ENCODE measurements at places on chromosomes 12 and 14.

- DNase-seq = no peak
Observed at GRCh38 chr12:24360461-24360860, 411.0 kb upstream of the SOX5 start.

DNA sequence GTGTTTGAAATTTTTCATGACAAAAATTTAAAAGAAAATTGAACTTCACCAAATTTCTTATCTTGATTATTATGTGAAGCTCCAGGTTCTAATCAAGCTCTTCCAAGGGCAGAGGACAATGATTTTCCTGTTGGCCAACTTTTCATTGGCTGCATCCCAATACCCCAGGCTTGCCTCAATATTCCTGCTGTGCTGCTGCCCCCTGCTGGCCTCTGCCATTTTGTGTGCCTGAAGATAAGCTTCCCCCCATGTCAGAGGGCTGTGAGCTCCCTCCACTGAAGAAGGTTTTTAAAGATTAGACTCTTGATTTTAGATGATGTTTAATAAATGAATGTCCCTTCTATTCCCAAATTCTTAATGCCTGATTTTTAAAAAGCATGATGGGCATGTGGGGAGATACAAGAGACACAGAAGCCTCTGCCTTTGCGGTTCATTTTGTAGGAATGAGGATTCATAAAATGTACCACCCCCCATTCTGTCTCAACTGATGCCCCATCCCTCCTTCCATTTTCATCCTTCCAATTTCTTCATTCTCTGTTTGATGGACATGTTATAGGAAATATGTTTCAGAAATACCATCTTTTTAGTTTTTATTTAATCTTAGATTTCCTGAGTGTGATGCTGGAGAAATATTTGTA, 76.7 kb upstream of the RGS6 start:
- DNase-seq = no peak

DNA sequence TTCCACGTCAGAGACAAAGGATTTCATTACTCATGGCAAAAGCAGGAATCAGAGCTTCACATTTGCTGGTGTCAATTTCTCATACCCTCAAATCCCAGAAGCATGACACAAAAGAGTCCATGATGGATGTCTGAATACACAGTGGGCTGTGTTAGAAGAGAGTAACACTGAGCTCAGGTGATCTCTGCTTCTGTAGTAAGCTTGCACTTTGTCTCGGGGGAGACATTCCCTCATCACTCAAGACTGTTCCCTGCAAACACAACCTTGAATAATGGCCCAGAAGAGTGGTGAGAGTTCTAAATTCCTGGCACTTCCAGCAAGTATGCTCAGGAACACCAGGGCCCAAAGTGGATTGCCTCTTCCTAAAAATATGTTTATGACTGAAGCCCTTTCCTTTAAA, 1787.2 kb upstream of the SEL1L start:
- DNase-seq = no peak

DNA sequence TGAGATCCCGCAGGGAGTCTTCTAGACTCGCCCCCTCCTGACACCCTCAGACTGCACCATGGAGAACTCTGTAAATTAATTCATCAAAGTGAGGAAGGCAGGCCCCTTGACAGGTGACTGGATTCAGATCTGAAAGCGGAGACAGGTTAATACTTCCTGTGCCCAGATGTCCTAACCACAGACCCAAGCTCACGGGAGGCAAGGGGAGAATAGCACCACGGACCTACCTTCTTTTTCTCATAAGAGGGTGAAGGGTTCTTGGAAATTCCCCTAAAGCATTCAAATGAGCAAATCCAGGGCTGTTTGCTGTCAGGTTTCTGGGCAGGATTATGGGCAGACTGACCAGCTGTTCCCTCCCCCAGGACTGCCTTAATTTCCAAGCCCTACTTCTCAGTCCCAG, 170.0 kb downstream of the ZFP36L1 start:
- DNase-seq = no peak

GRCh38 chr12:118704527-118705241, 276.7 kb upstream of the SRRM4 start:
- DNase-seq = peak; percentile 29

DNA sequence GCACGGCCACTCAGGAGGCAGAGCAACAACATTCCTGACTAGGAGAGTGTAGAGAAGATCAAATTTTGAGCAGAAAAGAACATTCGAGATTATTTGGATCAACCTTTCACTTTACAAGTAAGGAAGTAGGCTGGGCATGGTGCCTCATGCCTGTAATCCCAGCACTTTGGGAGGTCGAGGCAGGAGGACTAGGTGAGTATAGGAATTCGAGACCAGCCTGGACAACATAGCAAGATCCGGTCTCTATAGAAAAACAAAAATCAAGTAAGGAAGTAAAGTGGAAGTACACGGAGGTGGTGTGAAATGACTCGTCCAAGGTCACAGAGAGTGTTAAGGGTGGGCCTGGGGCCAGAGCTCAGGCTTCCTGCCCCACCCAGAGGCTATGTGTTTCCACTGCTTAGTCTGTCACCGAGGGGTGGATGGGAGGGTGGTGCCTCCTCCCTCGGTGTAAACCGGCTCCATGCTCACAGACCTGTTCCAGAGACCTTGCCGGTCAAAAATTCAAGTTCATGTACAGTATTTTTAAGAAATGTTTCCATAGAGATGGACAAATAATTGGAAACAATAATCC, 51.9 kb downstream of the MAP1LC3B2 start:
- DNase-seq = no peak

- no peak for DNase-seq
Observed at GRCh38 chr12:116978791-116979508, 68.2 kb downstream of the FBXW8 start.

DNA sequence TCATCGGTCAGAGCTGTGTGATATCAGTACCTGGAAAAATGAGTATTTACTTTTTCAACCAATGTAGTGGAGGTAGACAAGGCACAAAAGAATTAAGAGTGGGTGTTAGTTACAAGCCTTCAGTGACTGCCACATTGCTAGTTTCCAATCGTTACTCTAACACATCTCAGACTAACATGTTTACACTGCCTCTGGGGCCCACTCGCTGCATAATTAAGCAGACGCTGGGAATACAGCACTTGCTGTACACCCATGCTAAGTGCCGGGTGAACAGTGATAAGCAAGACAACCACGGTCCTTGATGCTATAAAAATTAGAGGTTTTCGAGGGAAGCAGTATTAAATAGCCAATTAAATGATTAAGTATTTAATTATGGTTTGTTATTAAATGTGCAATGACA, 1147.6 kb downstream of the AACS start:
- no peak for DNase-seq

DNA sequence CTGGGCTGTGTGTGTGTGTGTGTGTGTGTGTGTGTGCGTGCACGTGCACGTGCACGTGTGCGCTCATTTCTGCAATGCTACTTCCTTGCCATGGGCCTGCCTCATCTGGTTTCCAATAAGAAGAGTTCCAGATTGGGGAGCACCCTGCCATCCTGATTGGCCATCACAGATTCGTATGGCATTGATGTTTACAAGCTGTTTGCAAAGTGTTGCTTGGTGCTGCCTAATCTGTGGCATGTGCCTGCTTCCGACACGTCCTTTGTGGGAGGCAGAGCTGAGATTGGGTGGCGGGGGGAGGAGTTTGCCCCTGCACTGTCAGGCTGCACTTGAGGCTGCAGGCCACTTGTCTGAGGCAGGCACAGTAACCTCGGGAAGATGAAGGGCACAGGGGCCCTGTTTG, 39.2 kb downstream of the SAMD4A start:
- no peak for DNase-seq

Measured in NCI-H2227 treated with DMSO at 0.1 percent for 48 hours (cell line).